Breast epithelium (tissue), 4 donors: ENCODE measurements at places on chromosomes 3 and 15. TPM values are rescaled to one million over a fixed set of nuclear protein-coding genes. Genes with fewer than 3 reads are reported as not detected.

The ABHD17C gene
- 5.1 TPM for total RNA-seq

The ZMYND10 gene
- total RNA-seq: 2.6 TPM

The GOLGA6L22 gene
- total RNA-seq: not detected

The FAM81A gene
- total RNA-seq: 2.3 TPM

The ST6GAL1 gene
- total RNA-seq: 28.5 TPM

The MFSD1 gene
- 134 TPM for total RNA-seq

The ADGRG7 gene
- not detected for total RNA-seq

The RLBP1 gene
- not detected for total RNA-seq

The GATM gene
- 8.8 TPM for total RNA-seq

The LOXL1 gene
- total RNA-seq: 10.8 TPM

The PRSS50 gene
- total RNA-seq: 2.9 TPM

The UMPS gene
- 34.1 TPM for total RNA-seq
